Stimulated activated CD4-positive, alpha-beta T cell treated with anti-CD3 and anti-CD28 coated beads, Interleukin-2, amount 100 ng/mL, for 48 hours (primary cell): ENCODE measurements at places on chromosomes 16 and 17.
A peak's percentile ranks its signal among the peaks of the same experiment; 100 is the strongest.

- DNase-seq = no peak
Observed at GRCh38 chr17:75748706-75749105, 16.3 kb downstream of the GALK1 start.

DNA sequence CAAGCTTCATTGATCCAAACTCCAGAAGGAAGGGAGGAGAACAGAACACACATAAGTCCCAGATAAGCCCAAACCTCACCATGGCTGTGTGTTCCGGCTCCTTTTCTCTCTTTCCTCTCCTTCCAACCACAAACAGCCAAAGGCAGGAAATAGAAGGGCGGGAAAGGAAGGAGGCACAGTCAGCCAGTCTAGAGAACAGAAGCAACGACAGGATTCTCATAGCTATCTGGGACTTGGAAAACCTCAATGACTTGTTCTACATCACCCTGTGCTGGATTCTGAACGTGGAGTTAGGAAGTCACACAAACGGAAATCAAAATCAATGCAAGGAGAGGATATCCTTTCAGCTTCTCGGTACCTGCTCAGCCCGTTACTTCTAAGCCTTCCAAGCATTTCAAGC lies 9.0 kb downstream of the CRK start:
- DNase-seq = no peak

DNA sequence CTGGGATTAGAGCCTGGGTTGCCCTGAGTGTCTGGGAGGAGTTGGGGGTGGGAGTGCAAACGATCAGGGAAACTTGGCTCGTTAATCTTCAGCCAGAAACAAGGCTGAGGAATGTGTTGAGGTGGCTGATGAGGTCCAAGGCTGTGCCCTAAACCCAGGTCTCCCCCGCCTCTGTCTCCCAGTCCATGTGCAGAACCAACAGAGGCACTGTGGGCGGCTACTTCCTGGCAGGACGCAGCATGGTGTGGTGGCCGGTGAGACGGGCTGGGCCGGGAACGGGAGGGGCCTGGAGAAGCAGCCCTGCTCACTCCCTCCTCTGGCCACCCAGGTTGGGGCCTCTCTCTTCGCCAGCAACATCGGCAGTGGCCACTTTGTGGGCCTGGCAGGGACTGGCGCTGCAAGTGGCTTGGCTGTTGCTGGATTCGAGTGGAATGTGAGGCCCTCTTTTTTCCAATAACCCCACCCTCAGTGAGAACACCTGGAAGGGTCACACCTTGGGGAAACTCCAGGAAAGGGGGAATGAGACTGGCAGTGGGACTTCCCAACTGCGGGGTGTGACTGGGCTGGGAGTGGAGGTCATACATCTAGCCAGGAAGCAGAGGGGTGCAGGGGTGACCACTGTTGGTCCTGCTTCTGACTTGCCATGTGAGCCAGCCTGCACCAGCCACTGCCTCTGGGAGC lies 1.7 kb downstream of the SLC5A2 start:
- no peak for DNase-seq

DNA sequence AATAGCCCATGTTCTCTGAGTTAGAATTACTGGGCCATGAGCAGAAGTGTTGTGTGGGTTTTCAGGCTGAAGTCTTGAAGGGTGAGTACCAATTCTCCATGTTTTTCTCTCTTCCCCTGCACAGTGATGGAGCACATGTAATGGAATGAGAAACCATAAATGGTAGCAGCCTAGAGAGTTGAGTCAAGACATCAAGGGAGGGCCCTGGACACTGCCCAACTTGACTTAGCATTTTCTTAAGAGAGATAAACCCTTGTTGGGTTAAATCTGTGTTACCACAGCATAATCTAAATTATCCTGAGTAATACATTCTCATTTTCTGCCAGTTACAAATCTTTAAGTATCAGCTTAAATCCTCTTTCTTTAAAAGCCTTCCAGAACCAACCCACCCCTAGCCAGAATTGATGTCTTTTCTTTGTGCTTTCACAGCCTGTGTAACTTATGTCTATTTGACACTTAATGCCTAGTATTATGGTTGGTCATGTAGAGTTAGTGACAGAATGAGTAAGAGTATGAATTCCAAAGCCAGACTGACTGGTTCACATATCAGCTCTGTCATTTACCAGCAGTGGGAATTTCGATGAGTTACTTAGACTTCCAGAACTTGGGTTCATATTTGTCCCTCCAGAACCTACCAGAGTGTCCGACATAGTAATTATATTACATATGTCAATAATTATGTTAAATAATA lies 27.0 kb upstream of the RGS9 start:
- DNase-seq = no peak

GRCh38 chr17:78174870-78175642 lies 6.7 kb downstream of the SYNGR2 start:
- DNase-seq = no peak

- DNase-seq = peak; percentile 62
Observed at GRCh38 chr17:17849845-17850373, 13.1 kb upstream of the SREBF1 start.

DNA sequence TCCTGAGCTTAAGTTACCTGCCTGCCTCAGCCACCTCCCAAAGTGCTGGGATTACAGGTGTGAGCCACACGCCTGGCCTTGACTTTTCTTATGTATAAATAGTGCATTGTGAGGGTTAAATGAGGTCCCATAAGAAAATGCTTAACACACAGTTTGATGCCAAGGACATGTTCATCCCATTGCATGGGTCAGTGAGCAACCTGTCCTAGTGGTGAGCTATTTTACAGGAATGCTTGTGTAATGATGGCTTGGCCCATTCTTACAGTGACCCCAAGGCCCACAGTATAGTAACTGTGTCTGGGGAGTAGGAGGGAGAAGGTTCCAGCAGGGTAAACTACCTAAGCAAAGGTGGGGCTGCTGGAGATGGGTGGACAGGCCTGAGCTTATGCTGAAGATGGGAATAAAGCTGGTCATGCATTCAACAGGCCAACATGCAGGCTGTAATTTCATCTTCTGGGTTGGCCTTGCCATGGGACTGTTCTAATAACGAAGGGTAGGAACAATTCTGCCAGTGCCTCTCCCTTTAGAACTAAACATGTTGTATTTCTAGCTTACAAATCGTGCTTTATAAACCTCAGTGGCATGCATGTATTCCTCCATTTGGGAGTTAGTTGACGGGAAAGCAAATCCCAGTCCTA lies 6.2 kb downstream of the ACSF2 start:
- no peak for DNase-seq

DNA sequence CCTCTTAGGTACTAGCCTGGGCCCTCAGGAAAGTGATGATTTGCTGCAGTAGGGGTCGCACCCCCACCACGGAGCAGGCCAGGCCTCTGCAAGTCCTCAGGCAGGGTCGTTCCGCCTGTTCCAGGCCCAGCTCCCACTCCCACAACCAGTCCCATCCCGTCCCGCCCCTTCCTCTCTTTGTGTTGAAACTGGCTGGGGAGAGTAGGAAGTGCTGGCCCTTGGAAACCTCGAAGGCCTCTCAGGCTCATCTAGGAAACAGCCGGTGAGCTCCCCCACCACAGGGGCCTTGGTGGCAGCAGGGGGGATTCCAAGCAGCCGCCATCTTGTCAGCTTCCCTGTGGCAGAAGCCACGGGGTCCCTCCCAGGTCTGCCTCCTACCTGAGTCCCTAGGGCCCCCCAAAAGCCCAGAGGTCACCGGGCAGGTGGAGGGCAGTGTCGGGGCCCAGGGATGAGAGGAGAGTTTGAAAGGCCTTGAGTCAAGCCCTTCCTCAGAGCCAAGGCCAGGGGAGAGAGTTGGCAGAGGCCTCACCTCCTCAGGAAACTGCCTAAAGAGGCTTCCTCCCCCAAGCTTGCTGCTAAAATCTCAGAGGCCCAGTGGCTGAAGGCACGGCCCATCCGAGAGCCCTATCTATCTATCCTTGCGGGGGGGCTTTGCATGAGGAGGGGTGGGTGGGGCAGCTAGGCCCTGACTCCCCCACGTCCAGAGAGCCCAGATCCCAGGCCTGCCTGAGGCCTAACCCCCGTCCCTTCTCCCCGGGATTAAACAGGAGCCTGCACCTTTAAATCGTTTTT lies 22.2 kb downstream of the MMP15 start:
- DNase-seq = no peak

DNA sequence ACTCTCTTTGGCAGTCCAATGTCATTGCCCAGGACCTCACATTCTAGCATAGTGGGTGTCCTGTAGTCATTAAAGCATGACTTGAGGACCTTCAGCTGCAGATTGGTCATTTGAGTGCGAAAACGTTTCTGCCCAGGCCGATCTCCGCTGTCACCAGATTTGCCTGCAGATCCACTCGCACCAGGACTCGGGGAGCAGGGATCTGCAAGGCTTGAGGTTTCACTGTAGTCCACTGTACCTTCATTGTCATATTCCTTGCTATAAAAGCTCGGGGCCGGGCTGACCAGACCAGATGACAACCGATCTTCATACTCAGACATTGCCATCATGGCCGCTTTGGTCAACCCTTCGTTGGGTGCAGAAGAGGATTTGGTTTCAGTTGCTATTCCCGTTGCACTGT lies 254.2 kb downstream of the ZFHX3 start:
- no peak for DNase-seq

GRCh38 chr16:79151-80054 lies 1.4 kb downstream of the MPG start:
- no peak for DNase-seq

- no peak for DNase-seq
Observed at GRCh38 chr17:6070913-6071511, 833 bp downstream of the WSCD1 start.

DNA sequence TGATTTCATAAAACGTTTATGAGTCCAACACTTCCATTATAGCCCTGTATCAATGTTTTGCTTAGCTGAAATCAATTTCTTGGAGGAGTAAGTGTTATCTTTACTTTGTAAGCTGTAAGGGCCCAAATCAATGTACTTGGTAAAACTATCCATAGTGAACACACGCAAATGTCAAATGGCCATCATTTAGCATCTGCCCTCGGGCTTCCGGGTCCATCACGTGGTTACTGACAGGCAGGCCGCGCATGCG lies 687 bp upstream of the NARF start:
- no peak for DNase-seq

GRCh38 chr16:12771341-12771798 lies 32.3 kb downstream of the CPPED1 start:
- no peak for DNase-seq

DNA sequence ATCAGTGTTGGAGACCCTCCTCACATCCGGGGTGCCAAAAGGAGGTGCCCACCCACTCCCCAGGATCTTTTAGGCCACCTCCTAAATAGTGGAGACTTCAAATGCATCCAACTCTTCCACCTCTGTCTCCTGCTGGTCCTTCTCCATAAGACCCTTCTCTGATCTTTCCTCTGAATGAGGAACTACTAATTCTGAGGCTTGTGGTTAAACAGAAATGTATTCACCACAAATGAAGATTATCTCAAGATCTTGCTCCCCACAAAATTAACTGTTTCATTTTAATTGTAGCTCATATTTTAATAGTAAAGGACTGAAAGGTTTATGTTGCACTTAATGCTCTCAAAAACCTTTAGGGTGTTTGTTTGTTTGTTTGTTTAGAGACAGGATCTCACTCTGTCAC lies 34.1 kb downstream of the TLE7 start:
- no peak for DNase-seq

GRCh38 chr17:82051776-82052637 lies at the start of the genes GPS1 and RFNG:
GPS1 (plus strand) TSS chr17:82051898; CDS start chr17:82051932, 34 bp downstream.
RFNG (minus strand) TSS chr17:82051811; CDS start chr17:82051766, 45 bp downstream.
- DNase-seq = peak; percentile 80

DNA sequence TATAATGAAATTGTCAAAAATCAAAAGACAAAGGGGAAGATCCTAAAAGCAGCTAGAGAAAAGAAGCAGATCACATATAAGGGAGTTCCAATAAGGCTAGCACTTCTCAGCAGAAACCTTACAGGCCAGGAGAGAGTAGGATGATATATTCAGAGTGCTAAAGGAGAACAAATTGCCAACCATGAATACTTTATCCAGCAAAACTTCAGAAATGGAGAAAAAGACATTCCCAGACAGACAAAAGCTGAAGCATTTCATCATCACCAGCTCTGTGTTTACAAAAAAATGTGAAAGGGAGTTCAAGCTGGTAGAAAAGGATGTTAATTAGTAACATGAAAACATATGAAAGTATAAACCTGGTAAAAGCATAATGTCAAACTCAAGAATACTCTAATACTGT lies 37.4 kb downstream of the CDR2 start:
- no peak for DNase-seq

- no peak for DNase-seq
Observed at GRCh38 chr16:28913946-28914724, 10.9 kb downstream of the RABEP2 start.

GRCh38 chr16:7314163-7314562 lies 18.5 kb upstream of the RBFOX1 start:
- DNase-seq = no peak

GRCh38 chr16:19872935-19873334 lies 11.7 kb downstream of the GPRC5B start:
- no peak for DNase-seq

DNA sequence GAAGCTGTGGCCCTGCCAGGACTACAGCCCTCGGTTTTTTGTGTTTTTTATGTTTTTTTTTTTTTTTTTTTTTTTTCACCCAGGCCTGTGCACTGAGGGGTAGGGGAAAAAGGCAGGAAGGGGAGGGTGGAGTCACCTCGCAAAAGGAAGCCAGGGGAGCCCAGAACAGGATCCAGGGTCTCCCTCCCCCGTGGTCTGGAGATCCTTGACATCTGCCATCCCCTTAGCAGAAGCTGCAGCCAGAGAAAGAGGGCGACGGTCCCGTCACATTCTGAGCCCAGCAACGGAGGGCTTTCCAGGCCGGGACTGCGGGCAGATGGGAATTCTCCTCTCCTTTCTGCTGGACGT lies 29.1 kb upstream of the PHOSPHO1 start:
- DNase-seq = peak; percentile 3

DNA sequence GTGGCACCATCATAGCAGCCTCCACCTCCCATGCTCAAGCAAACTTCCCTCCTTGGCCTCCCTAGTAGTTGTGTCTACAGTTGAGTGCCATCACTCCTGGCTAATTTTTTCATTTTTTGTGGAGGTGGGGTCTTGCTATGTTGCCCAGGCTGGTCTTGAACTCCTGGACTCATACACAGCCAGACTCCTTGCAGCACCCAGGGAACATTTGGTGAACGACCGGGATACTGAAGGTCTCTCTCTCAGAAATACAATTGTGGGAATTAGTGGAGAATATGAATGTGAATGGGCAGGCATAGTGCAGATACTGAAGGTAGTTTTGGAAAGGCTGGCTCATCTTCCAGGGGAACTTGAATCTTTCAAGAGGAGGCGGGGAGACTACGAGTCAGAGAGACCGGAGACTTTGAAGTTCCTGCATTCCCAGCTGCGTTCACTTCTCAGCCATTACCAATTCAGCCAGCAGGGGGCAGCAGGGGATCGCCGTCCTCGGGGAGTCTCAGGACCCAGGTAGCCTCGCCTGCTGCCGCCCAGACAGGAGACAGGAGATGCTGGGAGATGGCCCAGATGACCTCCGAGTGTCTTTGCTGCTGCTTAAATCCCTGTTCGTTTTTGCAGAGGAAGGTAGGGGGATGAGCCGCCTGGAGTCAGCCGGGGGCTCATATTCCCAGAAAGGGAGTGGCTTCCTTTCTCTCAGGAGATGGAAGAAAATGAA lies 68.6 kb downstream of the HAPSTR1 start:
- peak; percentile 41 for DNase-seq

GRCh38 chr17:27532269-27533263 lies 76.3 kb downstream of the KSR1 start:
- DNase-seq = no peak
